ENCODE measurements at places on chromosomes 3 and 15.

DNA sequence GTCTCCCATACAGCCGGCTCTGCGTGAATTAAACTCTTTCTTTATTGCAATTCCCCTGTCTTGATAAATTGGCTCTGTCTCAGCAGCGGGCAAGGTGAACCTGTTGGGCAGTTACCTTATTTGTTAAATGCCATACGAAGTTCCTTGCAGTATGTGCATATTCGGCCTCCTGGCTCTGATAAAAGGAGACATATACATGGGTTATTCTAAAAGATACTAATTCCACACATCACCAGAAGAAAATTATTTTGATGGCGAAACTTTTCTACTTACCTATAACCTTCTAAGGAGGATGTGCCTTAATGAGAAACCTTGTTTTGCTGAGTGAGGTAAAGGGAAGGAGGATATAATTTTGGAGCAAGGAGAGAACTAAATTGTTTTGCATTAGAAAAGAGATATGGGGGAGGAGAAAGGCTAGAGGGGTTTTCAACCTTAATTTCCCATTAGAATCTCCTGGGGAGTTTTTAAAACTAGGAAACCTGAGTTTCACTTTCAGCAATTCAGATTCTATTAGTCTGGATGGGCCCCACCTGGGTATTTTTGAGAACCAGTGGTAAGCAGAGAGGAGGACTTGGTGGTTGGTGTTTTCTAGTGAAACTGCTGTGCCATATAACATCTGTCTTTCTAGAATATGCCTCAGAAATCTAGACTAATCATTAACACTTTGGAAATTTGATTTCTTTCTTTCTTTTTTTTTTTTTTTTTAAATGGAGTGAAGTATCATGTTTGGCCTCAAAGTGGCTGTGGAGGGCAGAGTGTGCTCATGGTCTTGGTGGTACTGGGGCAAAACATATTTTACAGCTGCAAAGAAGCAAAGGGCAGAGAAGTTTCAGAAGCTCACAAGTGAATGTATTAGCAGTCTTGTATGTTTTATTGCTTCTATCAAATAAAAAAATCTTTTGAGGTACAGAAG, 23.0 kb downstream of the NANOGP8 start:
- no peak for DNase-seq

- no peak for DNase-seq
These were observed 545.5 kb downstream of the NTRK3 start for GRCh38 chr15:87711026-87711425.

DNA sequence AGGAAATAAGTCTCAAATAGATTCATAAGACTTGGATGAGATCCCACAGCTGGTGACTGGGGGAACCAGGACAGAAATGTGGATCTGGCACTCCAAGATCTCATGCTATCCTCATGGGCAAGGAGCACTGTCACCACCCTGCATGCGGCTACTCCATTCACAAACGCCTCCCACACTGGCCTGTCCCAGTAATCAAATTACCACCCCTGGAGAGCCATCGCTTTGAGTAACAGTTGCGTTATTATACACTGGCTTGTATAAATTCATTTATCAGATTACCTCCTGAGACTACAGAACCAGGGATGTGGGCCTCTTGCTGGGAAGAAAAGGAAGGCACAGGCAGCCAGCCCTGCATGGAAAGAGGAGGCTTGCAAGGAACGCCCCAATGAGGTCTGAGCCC, 27.9 kb upstream of the SLC25A36 start:
- DNase-seq = no peak

DNA sequence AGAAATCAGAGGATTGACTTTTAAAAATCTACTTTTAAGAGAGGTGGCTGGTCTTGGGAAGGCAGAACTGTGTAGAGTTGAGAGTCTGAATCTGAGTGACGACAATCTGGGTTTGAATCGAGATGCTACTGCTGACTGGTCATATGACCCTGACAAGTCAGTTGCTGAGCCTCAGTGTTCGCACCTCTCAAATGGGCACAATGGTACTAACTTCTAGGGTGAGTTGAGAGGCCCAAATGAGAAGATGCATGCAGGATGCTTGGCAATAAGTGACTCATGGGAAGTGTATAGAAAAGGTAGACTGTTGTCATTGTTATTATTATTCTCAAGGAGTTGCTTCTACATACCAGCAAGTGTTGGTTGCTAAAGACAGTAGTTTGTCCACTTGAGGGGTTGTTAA, 10.3 kb downstream of the CACNA2D3 start:
- DNase-seq = no peak

GRCh38 chr3:177284383-177284881, 87.2 kb upstream of the TBL1XR1 start:
- DNase-seq = peak; percentile 82

- no peak for DNase-seq
These were observed 361.0 kb downstream of the SHQ1 start for GRCh38 chr3:72487078-72487765.

DNA sequence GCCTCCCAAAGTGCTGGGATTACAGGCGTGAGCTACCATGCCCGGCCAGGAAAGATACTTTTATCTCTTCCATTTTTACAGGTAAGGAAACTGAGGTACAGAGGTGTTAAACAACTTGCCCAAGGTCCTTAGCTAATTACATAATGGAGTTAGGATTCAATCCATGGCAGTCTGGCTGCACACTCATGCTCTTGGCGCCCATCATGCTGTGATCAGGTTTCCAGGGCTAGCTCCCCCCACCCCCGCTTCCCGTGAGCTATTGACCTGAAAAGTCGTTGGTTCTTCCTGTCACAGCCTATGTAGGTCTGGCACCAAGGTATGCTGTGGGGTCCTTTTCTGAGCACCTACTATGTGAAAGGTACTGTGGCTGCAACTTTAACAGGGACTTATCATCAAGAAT, 55.9 kb upstream of the LARS2 start:
- DNase-seq = no peak

DNA sequence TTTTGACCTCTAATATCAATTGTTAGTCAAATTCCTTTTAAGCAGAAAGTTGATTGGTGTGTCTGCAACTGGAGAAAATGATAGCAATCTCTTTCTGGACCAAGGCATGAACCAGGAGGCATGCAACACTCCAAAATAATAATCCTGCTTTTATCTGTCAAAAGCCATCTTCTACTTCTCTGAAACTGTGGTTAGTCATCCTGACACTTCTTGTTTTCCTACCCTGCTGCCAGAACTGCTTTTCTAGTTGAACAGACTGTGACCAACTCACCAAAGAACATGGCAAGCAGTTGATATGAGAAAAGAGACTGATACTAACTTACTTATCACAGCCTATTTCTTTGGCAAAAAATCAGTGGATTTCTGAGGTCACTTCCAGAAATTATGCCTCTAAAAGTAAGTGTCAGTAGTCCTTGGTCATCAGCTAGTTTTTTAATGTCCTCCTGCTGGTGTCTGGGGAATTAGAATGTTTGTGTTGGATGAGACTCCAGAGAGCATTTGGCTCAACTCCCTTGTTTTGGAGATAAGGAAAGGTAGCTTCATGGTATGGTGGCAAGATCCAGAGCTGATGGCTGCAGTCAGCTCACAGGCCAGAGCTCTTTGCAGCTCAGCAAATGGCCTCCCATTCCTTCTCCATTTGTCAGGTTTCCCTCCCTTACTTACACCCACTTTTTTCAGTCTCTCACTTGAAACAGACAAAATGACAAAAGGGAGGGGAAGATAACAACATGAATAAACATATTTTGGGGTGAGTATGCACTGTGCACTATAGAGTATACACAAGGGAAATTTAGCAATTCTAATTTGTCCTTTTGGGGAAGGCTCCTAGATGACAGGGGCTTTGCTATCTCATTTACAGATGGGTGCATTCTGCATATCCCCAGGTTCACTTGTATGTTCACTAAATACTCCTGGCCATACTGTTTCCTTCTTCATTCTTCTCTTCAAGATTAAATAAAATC, 7.0 kb downstream of the CRYGS start:
- DNase-seq = no peak

- no peak for DNase-seq
These were observed 1.5 kb downstream of the SATB1 start for GRCh38 chr3:18423401-18424212.

- no peak for DNase-seq
These were observed 53.7 kb downstream of the CCDC54 start for GRCh38 chr3:107430996-107431245.

DNA sequence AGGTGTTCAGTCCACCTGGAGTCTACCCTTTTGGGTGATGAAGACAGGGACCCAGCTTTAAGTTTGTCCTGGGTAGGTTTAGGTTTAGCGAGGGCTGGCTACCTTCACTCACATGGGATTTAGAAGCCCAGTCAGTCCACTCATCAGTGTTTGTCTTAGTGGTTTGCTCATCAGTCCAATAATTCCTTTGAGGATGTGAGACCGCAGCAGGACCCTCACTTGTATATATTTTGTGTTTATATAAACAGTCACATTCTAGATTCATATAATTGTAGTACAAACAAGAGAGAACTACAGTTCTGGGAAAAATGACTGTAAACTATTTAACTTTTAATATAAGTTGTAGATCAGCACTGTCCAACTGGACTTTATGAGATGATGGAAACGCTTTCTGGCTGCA, 18.2 kb downstream of the EFCC1 start:
- DNase-seq = no peak

GRCh38 chr3:142318331-142318730, 92.9 kb upstream of the GK5 start:
- DNase-seq = no peak

DNA sequence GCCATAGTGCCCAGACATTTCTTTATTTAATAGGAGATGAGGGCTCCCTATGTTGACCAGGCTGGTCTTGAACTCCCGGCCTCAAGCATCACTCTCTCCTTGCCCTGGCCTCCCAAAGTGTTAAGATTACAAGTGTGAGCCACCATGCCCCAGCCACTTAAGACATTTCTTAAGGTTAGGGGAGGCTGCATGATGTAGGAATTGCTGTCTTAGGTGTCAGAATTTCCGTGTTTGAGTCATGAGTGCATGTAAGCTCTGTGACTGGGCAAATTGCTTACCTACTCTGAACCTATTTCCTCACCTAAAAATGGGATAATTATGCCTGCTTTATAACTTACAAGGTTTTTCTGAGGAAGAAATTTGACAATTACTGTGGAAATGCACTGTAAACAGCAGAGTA, 34.2 kb upstream of the SIAH2 start:
- DNase-seq = no peak

GRCh38 chr3:179995406-179995805, 41.3 kb downstream of the PEX5L start:
- DNase-seq = no peak

GRCh38 chr3:128922804-128923459, 43.5 kb downstream of the ACAD9 start:
- no peak for DNase-seq

- DNase-seq = no peak
These were observed 671.5 kb downstream of the FHIT start for GRCh38 chr3:60579734-60580133.

DNA sequence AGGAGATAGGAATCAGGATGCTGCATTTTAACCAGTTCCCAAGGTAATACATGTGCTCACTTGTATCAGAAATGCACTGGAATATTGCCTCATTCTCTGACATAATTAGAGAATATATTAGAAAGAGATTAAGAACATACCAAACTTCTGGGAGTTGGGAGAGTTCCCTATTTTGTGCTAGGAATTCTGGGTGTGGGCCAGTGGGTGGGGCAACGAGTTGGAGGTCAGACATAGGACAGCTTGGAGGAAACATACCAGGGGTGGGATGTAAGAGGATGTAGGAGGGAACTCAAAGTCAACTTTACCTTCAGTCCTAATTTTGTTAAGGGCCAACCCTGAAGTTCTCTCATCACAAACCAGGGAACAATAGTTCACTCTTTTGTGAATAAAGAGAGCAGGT, 83.6 kb downstream of the SLC7A14 start:
- DNase-seq = no peak

- DNase-seq = no peak
These were observed 773.8 kb downstream of the MECOM start for GRCh38 chr3:168889666-168890065.

GRCh38 chr3:10524270-10524669, 18.9 kb upstream of the ATP2B2 start:
- DNase-seq = no peak

DNA sequence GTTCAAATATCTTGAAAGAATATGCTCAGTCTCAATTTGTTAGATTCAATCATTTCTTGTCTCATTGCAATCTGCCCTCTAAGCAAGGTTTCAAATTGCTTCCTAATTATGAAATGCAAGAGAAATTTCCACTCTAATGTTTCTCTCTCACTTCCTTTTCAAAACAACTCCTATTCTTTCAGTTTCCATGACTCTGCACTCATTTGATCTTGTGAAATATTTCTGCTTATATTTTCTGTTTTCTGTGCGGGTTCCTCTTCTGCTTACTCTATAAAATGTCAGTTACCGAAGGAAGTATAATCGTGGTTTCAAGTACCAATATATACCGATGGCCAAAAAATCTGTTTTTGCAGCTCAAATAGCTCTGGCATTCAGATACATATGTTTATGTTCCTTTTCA, 521.9 kb upstream of the NAALADL2 start:
- no peak for DNase-seq

- DNase-seq = no peak
These were observed 18.1 kb upstream of the SLC7A14 start for GRCh38 chr3:170603770-170604510.

DNA sequence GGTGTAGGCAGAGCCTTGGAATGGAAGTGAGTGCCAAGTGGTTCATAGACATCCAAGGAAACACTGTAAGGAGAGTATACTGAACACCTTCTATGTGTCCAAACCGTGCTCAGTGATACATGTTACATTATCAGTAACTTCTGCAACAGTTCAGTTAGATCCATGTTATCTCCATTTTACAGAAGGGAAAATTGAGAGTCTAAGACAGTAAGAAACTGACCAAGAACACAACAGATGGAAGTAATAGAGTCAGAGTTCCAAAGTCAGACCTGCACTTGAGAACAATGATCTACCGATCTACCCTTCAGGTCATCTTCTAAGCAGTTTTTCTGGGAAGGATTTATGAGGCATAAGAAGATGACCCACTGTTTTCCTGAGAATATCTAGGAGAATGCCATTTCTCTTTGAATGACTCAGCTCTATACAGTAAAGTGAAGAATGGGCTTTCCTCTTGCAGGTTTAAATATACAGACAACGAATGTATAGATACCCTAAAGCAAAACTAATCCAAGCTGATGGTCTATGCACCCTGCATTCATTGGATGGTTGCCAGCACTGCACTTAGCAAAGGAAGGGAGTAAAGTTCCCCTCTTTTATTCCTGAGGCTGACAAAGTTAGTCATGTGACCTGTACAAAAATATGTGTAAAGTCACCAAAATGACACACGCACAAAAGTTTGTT, 604.1 kb upstream of the MDFIC2 start:
- DNase-seq = no peak

DNA sequence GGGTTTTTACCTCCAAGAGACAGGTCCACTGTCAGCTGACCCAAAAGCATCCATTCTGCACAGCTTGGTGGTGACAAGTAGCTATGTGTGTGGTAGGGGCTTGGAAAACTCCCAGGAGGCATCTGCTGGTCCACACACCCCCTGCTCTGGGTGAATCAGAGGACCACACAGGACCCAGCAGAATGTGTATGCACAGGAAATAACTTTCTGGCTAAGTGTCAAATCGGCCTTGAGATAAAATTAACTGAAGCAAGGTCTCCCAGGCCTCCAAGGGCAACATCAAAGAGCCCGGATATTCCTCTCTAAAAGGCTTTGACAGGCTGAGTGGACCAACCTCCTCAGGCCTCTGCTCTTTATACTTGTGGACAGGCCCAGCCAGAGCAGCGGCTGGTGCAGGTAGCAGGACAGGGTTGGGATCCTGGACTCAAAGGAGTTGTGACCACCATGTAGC, 66.5 kb downstream of the CTNNB1 start:
- DNase-seq = no peak
